ENCODE measurements at places on chromosomes 5 and 9.

DNA sequence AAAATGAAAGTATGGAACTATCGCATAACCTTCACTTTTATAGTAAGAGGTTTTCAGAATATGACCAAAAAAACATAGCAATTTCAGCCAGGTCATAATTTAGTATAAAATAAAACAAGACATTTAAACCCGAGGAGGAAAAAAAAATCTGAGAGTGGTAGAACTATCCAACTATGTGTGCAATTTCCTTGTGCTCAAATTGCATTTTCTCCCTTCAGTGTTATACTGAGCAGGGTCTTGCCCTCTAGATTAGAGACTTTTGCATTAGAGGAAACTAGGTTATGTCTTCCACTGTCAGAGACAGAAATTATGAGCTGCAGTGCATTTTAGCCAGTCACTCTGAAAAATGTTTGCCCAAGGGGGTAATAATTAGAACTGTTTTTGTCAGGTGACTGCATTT is 330.6 kb downstream of the NR2F1-AS1 start:
- DNase-seq: no peak

- DNase-seq: no peak
Observed at GRCh38 chr9:80615964-80616363, 1044.2 kb downstream of the TLE4 start.

- no peak for DNase-seq
Observed at GRCh38 chr9:124174433-124174832, 83.3 kb upstream of the NEK6 start.

DNA sequence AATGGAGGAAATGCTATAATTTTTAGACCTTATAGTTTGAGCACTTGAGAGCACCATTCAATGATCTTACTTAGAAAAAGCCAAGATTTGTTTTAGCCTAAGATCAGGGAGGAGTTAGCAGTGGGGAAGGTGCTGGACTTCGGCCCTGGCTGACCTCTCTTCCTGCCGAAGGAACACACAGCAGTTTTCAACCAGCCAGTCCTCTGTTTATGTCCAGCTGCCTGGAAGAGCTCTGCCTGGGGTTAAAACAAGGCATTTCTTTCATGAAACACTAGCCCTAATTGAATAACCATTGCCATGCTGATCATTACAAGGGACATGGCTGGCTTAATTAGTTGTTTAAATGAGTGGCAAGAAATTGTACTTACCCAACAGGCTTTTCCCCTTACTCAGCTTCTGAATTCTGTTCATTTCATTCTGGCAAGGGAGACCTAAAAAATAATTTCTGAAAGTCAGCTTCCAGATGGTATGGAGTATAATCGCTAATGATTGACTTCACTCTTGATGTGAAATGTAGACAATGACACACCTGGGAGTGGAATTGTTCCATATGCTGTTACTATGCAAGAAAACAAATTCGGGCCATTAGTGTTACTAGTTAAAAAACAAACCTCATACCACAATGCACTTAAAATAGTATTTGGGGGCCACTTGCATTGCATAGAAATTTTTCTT is 514.2 kb downstream of the SPOCK1 start:
- DNase-seq: no peak

- no peak for DNase-seq
Observed at GRCh38 chr9:134369416-134370212, 43.4 kb downstream of the RXRA start.
